ENCODE measurements at places on chromosomes 6 and 20.
A peak's percentile ranks its signal among the peaks of the same experiment; 100 is the strongest.

GRCh38 chr6:3013486-3013885 lies 13.8 kb downstream of the NQO2 start:
- DNase-seq: peak; percentile 13

- DNase-seq: no peak
These were observed 22.2 kb downstream of the CARMIL1 start for GRCh38 chr6:25301362-25301761.

DNA sequence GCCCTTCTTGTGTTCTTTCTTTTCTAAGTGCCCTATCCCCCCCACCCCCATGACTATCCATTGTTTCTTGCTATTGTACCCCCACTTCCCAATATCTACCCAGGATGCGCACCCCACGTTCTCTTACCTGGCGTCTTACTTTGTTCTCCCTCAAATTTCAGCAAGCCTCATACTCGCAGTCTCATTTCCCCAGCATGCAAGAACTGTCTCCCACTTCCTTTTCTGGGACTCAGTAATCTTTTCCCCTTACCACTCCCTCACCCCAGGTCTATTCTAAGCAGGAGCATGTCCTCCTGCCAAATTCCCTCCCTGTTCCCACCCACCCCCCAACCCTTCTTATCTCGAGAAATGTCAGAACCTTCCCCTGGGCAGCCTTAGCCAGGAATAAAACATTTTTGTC lies 1.7 kb upstream of the EHMT2 start:
- no peak for DNase-seq

DNA sequence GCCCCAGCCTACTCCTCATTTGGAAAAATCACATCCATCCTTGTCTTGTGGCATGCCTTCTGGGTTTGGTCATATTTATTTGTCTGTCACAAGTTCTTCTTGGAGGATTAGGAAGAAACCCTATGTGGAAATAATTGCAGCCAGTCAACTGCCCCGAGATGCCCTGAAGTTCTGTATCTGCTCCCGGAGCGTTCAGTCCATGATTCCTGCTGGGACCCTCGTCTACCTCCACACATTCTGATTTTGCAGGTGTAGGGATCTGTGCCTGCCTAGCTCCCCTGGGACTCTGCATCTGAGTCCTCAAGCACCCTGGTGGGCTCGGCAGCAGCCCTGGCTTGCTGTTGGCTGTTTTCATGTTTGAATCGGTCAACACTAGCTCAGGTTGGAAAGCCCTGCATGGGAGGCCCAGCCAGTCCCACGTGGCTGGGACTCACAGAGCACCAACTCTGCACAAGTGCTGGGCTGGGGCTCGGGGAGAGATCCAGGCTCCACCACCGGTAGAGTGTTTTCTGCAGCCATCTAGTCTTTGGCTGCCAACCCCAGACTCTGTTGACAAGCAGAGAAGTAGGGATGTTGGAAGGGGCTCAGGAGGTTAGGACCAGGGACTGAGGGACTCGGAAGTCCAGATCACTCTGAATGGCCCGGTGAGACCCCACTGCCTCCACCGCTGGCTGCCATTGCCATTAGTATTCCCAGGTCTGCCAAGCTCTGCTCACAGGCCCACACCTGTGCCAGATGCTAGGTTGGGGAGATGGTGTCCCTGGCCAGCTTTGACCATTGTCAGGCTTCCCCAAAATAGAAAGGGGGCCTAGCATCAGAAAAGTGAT lies 183.5 kb upstream of the CST7 start:
- DNase-seq: no peak

DNA sequence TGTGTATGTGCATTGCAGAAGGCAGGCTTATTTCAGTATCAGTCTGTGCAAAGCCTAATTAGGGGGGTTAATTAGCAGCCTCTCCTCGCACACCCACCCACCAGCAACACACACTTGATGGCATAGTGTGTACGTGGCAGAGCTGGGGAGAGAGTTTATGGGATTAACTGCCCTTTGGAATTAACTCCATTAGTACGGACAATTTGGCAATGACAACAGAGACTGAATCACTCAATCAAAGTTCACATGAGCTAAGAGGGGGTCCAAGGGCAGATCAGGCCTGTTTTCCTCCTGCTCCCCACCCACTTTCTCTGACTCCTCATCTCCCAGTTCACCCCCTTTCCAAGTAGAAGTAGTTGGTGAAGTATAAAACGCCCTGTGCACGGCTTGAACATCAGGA lies 69.5 kb downstream of the LRFN2 start:
- DNase-seq: no peak

DNA sequence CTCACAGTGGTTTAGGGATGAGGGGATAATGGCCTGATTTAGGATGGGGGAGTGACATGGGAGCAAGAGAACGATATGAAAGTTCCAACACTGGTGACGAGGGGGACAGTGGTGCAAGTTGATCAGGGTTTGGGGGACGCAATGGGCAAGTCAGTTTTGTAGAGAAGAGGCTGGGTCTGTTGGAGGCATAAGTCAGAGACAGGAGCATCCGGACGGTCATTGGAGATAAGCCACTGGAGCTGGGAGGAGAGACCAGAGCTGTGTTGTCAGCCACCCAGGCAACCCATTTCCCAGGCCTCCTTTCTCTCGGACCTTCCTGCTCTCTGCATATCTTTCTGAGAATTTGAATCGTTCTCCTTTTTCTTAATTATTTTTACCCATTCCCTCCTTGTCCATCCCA lies 9.5 kb downstream of the DNPH1 start:
- peak; percentile 30 for DNase-seq

- DNase-seq: no peak
These were observed 17.7 kb upstream of the PI16 start for GRCh38 chr6:36936824-36937223.

Data from H7 (cell line).